ENCODE measurements at places on chromosomes 4 and X.

DNA sequence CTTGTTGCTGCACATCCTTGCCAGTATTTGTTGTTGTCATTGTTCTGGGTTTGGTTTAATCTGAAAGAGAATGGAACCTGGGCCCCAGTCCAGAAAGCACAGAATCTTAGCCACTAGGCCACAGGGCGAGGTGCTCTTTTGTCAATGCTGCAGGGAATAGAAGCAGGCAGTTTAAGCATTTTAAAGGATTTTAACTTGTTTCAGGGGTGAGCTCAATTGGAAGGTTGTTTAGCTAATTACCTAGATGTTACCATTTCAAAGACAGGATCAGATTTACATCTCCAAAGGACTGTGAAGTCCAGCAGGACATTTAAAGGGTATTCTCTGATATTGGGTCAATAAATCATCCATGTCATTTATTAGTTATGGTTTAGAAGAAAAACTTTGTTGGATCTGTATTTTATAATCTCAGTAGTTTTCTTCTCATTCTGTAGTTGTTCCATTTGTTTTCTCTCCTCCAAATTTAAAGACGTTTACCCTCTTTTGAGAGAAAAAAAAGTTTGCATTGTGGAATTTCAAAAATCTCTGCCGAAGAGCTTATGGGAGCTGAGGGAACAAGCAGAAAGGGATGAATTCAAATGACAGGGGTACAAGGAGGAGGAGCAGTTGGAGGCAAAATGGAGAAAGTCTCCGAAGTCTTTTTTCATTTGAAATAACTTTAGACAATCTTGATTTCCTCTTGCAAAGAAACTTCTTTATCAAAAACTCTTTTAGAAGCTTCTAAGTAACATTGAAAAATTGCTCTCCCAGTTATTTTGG, 57.5 kb upstream of the FAM47C start:
- DNase-seq, result no peak

- no peak for DNase-seq
Measured at GRCh38 chr4:135670548-135670947, 1469.0 kb upstream of the PABPC4L start.

- no peak for DNase-seq
Measured at GRCh38 chr4:12924728-12925320, 559.3 kb downstream of the RAB28 start.

DNA sequence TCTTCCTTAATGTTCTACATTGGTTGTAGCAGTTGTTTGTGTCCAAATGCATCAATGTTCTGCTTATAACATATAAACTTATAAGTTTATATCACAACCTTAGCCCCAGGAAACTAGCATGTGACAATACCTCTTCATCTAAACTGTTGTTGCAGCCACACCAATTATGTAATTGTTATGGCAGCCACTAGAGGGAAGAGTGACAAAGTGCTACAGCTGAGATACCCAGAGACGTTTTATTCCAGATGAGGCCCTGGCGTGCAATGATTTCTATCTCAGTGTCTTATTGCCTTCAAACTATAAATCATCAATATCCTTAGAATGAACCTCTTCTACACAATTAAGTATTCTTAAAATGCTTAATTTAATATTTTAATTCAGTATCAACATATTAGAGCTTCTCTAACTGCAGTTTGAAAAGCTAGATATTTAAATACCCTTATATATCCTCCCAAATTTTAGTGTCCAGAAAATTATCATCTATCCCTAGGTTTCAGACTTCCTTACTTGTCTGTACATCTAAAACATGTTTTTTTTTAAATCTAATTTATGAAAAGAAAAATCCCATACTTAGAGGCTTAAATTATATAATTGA, 171.6 kb downstream of the PCDH10 start:
- DNase-seq, result peak; percentile 70

GRCh38 chrX:117511379-117511778, 605.2 kb downstream of the KLHL13 start:
- DNase-seq, result no peak

GRCh38 chr4:11074581-11075241, 354.0 kb downstream of the HS3ST1 start:
- DNase-seq, result no peak

DNA sequence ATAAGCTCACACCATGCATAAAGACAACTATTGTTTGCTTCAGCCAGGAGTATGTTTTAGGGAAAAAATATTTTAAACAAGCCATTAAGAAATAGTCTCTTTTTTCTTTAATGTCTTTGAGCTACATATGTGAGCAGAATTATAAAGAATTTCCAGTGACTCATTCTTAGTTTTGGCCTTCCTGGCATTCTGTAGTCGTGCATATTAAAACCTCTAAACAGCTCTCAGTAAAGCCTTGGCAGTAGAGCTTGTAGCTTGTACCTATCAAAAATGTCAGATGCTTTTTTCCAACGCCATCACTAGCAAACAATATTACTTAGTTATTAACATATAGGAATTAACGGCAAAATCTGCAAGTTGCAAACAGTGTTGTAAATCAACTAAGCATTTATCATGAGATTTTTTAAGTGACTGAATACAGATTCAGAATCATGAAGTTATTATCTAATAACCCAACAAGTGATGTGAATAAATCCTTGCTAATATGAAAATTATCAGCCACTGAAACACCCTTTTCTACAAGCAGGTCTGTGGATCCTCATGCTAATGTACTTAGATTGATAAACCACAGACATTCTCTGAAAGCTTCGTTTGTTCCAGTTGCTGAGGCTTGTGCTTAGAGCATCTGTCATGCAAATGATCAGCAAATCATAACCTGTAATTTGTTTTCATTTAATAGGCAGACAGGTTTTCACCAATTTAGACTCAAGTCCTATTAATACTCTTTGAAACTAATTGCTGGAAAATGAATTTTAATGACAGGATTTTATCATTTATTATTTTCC, 412.0 kb upstream of the ATOH1 start:
- peak; percentile 55 for DNase-seq

- no peak for DNase-seq
Measured at GRCh38 chr4:25155947-25156346, 4.3 kb downstream of the SEPSECS start.

DNA sequence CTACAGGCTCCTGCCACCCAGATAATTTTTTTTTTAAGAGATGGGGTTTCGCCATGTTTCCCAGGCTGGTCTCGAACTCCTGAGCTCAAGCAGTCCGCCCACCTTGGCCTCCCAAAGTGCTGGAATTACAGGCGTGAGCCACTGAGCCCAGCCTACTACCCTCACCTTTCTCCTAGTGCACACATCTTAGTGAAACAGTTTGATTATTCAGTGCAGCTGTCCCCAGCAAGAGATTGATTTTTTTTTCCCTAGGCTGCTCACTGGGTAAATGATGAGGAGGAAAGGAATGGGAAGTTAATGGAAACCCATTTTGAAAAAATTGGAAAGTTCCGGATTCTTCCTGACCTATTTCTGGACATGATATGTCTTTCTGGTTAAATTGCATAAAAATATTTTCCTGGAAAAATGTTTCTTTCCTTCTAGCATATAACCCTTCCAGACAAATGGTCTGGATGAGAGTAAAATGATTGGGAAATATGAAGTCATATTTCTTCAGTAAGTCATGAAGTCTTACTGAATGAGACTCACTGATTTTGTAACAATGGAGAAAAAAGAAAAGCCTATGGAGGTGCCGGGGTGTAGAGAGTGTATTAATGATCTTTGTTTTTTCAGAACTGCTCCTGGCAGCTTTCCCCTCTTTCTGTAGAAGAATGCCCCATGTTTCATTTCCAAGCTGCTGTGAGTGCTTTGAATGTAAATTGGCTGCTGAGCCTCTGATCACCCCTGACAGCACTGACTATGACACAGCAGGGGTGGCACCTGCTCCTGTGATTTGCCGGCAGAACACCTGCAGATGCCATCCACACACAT, 19.5 kb upstream of the ZNF41 start:
- DNase-seq, result peak; percentile 59

DNA sequence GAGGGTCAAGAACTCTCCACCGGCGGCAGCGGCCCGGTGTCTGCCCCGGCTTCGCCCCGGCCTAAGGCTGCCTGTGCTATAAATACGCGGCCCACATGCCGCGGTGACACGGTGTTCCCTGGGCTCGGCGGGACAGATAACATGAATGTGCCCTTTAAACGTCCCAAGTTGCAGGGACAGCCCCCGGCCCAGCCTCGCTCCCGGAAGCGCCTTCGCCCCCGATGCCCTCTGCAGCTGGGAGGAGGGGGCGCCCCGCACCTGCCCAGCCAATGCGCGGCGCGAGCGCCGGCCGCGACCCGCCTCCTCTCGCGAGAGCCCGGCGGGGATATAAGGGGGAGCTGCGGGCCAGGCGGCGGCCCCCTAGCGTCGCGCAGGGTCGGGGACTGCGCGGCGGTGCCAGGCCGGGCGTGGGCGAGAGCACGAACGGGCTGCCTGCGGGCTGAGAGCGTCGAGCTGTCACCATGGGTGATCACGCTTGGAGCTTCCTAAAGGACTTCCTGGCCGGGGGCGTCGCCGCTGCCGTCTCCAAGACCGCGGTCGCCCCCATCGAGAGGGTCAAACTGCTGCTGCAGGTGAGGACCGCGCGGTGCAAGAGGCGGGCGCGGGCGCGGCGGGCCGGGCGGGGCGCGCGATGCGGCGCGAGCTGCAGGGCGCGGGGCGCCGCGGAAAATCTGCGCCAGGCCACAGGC, at the start of gene SLC25A4:
SLC25A4 (plus strand) TSS at position 355 of the 689 bp plus-strand sequence; CDS start at position 462, 107 bp downstream.
- DNase-seq, result peak; percentile 92

GRCh38 chrX:124282580-124282979, 49.9 kb upstream of the TEX13D start:
- DNase-seq, result no peak

- peak; percentile 74 for DNase-seq
Measured at GRCh38 chrX:119685225-119686066, 7.5 kb downstream of the SEPTIN6 start.

DNA sequence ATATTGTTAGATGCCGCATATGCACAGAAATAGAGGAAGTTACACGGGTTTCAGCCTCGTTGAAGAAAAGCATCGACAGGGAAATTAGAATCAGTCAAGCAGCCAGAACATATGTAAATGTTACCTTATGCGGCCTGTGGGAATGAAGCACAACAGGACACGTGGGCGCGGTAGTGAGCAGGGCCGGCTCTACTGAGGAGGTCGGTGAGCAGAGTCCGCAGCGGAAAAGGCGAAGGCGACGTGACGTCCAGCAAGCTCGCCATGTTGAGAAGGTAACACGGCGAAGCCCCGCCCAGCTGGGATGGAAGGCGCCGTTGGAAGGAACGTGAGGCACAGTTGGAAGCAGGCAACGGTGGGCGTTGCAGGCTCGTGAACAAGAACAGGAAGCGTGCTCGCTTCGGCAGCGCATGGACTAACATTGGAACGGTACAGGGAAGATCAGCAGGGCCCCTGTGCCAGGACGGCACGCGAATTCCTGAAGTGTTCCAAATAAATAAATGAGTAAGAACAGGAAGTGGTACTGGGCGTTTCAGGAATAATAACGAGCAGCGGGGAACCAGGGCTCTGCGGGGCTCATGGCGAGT, 54.6 kb downstream of the MTNR1A start:
- DNase-seq, result no peak

DNA sequence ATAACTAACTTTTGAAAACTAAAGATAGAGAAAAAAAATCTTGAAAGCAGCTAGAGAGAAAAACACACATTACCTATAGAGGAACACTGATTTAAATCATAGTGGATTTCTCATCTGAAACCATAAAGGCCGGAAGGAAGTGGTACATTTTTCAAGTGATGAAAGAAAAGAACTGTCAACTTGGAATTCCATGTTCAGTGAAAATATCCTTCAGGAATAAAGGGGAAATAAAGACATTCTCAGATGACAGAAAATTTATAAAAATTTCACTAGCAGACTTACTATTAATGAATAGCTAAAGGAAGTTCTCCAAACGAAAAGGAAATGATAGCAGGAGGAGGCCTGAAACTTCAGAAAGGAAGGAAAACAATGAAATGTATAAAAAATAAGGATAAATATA, 7.6 kb upstream of the JADE3 start:
- no peak for DNase-seq

GRCh38 chr4:101289306-101289705, 58.0 kb downstream of the PPP3CA start:
- DNase-seq, result no peak

DNA sequence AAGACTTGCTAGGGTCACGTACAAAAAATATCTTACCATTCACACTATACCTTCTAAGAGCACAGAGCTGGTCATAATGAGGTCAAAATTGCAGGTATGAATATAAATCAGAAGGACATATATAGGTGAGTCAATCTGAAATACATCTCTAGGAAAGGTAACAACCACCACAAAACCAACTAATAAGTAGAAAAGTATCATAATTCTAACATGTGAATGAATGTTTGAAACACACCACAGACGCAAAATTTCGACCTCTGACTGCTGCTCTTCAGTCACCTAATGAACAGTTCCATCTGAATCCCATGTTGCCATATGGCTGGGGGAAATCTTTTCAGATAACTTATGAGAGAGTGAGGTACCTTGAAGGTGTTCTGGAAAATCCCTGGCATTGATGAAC, 22.1 kb downstream of the STAP1 start:
- no peak for DNase-seq

DNA sequence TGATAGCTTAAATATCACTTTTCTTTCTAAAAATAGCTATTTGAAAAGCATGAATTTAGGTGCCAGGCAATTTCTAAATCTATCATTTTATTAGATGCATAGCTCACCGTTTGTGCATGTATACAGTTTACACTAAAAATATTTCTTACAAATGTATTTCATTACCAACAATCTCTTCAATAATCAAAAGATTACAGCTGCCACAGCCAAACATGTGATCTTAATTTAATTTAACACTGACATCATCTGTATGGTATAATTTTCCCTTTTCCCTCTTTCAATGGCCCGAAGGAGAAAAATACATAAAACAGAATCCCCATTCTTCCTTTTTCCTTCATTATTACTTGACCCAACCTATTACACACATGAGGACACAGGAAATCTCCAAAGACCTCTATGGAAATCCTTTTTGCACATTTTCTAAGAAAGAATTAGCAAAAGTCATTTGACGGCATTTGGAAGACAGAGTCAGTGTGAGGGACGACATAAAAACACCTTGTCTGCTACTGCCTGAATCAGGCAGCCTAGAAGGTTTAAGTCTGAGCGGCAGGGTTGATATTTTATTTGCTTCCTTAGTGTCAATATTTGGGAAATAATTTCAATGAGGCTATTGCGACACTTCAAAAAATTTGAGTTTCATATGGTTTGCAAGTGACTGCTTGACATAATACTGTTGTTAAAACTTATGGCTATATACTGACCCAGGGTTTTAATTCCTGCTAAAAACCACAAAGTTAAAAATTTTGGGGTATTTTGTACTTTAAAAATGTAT, 111.2 kb downstream of the TTC29 start:
- DNase-seq, result no peak

- DNase-seq, result no peak
Measured at GRCh38 chr4:153453402-153453801, 12.8 kb upstream of the TMEM131L start.

DNA sequence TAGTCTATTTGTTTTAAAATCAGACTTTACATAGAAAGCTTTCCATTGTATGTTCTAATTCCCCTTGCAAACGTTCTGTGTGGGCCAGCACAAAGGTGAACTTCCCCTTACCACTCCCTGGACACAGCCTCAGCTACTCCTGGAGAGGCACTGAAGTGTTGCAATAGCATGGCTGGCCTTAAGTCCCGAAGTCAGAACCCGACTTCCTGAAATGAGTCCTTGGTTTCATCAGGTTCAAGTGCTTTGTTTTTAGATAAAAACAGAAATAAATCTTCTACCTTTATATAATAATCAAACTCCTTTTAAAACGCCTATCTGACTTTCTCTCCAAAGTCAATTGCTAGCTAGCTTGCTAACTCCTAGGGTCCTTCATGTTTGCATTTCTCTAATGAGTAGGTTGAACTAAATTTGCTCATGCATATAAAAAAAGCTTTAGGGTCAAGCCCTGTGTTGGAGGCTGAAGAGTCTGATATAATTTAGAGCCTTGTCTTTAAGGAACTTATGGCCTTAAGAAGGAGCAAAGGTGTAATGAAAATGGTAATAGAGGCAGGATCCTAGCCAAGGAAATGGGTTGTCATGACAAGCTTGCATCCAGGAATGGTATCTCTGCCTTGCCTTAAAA, 9.0 kb downstream of the BMP3 start:
- no peak for DNase-seq

All from NCI-H1417 (cell line).